ENCODE measurements at places on chromosomes 6 and 20.
A peak's percentile ranks its signal among the peaks of the same experiment; 100 is the strongest.

GRCh38 chr6:151341476-151342195 lies 49.7 kb downstream of the ZBTB2 start:
- DNase-seq: no peak

DNA sequence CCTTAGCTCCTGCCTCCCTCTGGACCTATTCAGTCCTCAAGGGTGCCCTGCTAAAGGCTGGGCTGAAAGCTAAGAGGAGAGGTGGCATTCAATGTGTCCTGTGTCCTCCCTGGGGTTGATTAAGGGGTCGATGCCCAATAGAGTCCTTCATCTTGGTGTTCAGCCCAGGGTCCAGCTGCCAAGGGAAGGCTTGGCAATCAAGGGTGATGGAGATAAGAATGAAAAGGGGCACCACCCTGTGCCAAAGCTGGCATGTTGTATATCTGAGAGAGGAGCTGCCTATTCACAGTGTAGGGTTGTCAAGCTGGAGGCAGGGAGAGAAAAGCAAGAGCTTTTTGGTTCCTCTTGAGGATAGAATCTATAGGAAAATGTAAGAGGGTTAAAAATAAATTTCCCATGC lies 12.3 kb downstream of the C20orf173 start:
- no peak for DNase-seq

- peak; percentile 71 for DNase-seq
These were observed 36.8 kb downstream of the YTHDF1 start for GRCh38 chr20:63178889-63179686.

DNA sequence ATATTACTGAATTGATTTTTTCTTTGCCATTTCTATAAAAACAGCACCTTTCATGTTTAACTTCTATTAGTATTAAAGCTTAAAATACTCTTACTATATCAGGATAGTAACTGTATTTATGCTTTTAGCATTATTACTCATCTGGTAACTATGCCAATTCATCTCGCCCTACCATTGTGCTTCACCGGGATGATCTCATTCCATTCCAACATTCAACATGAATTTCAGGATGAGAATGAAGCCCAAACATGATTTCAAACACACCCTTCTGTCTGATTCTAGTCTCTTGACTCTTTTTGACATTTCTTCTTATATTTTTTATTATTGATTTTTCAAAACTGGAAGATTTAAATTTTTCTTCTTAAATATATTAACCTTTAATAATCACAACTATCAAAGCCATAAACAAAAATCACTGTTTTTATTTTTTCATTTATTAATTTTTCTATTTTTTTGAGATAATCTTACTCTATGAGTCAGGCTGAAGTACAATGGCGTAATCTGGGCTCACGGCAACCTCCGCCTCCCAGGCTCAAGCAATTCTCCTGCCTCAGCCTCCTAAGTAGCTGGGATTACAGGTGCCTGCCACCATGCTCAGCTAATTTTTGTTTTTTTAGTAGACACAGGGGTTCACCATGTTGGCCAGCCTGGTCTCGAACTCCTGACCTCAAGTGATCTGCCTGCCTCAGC lies 46.7 kb downstream of the GJA1 start:
- no peak for DNase-seq
